ENCODE measurements at places on chromosomes 4 and X. TPM values are rescaled to one million over a fixed set of nuclear protein-coding genes. Genes with fewer than 3 reads are reported as not detected.

The ARHGEF6 gene
- polyA plus RNA-seq: 17.7 TPM

The RP2 gene
- 9.3 TPM for polyA plus RNA-seq

The LRAT gene
- not detected for polyA plus RNA-seq

The DMP1 gene
- polyA plus RNA-seq: not detected

The MAOA gene
- 3.8 TPM for polyA plus RNA-seq

DNA sequence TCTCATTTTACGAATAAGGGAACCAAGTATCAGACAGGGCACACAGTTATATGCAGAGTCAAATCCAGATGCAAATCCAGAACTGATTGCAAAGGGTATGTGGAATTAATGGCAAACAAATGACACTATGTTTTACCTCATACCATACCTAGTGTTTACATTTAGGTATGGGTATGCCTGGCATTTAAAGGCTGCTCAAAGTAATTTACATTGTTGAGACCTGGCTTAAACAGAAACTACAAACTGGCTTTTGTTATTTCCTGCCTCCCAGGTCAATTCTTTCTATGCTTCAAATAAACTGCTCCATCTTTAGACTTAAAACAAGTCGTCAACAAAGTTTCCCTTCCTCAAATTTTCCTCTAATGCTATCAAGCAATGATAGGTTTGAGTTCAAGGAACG lies 33.7 kb downstream of the ANKRD17 start:
- no peak for DNase-seq

DNA sequence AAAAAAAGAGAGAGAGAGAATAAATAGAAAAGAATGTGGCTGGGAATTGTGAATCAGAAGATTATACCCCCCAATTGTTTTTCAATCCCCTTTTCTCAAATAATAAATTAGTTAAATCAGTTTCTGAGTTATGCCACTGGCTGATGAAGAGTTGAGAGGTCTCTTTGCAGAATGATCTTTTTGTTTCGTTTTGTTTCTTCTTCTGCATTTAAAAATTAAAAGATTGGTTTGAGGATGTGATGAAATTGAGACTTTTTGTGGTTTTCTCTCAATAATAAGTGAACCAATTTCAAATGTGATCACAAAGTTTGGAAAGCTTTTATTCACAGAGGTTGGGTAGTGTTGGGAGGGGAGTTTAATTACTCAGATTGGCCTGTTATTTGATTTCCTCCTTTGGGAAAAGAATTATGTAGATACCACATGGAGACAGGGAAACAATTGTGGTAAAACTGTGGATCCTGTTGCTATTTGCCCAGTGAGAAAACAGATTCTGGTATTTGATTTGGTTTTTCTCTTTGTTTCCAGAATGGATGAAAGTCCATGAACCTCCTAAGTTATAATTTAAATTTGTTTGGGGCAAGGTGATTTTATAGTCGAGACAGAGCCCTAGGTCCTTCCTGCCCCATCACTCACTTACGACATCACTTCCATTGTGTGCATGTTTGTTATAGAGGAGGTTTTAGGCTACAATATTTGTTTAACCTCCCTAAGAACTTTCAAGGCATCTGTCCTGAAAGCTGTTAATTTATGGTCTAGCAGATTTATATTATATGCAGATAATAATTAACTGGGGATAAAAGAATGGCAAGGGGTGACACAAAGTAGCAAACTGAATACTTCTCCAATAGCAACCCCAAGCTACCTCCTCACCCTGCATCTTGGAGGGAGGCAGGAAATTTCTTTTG lies 92.0 kb upstream of the BMPR1B start:
- DNase-seq: no peak

- DNase-seq: no peak
Observed at GRCh38 chr4:175373031-175373430, 439.0 kb downstream of the GPM6A start.

DNA sequence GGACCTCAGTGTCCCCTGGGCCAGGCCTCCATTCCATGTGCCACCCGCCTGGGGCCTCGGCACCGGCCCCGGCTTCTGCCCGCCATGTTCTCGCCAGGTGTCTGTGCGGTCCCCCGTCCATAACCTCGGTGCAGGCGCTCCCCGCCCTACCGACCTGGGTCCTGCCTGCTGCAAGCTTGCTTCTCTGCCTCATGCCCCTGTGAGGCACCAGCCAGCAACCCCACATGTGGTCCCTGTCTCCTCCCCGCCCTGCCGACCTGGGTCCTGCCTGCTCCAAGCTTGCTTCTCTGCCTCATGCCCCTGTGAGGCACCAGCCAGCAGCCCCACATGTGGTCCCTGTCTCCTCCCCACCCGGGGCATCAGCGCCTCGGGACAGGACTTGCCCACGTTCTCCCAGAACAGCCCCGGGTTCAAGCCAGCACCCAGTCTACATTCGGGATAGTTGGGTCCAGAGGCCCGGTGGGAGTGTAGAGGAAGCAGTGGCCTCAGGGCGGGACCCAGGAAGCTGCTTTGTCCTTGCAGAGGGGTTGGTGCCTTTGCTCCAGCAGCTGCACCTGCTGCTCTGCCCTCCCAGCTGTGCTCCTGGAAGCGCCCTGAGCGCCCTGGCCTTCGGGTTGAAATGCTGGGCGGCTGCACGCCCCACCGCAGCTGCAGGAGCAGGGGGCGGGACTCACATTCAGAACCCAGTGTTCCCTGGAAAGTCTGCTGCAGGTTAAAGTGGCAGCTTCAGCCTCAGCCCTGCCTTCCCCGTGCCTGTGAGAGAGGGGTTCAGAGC lies 20.1 kb upstream of the UVSSA start:
- DNase-seq: peak; percentile 77

DNA sequence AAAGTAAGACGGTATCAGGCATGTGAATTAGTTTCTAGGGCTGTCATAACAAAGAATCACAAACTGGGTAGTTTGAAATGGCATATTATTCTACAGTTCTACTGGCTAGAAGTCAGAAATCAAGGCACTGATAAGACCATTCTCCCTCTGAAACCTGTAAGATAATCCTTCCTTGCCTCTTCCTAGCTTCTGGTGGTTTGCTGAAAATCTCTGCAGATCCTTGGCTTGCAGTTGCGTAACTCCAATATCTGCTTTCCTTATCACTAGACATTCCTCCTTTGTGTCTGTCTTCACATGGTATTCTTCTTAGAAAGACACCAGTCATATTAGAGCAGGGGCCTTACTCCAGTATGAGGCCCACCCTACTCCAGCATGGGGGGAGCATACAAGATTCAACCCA lies 19.6 kb upstream of the LCORL start:
- DNase-seq: no peak

- DNase-seq: no peak
Observed at GRCh38 chr4:10299601-10300000, 157.6 kb downstream of the ZNF518B start.

GRCh38 chr4:110704748-110705439 lies 82.0 kb upstream of the PITX2 start:
- no peak for DNase-seq

GRCh38 chr4:3680656-3681055 lies 85.5 kb upstream of the ADRA2C start:
- DNase-seq: peak; percentile 19

- no peak for DNase-seq
Observed at GRCh38 chrX:8726031-8726652, 5.8 kb downstream of the ANOS1 start.

- no peak for DNase-seq
Observed at GRCh38 chrX:116289592-116289991, 119.0 kb downstream of the AGTR2 start.

- no peak for DNase-seq
Observed at GRCh38 chr4:43560047-43560446, 667.5 kb downstream of the GRXCR1 start.
